ENCODE measurements at places on chromosomes 3 and 15.

DNA sequence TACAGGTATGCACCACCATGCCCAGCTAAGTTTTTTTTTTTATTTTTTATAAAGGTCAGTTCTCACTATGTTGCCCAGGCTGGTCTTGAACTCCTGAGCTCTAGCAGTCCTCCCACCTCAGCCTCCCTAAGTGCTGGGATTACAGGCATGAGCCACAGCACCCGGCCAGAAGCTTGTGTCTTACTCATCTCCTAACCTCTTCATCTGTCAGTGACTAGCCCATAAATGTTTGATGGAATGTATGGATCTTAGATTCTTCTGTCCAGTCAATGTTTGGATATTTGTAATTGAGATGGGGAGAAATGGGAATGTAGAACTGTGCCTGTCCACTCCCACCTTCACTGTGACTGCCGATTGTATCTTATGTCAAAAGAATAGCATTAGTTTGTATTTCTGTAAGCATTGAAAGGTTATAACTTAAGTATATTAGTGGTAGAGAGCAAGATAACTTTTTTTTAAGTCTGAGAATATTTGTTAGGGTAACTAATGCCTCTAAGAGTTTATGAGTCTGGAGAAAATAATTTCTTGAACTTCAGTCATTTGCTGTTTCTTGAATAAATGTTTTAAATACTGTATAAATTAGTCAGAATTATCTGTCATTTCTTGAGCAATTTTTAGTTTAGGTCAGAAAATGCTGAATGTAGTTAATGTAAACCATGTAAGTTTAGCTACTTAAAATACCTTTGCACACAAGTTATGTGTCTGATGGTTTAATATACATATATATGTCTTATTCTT is 215.3 kb upstream of the CGNL1 start:
- DNase-seq = no peak

DNA sequence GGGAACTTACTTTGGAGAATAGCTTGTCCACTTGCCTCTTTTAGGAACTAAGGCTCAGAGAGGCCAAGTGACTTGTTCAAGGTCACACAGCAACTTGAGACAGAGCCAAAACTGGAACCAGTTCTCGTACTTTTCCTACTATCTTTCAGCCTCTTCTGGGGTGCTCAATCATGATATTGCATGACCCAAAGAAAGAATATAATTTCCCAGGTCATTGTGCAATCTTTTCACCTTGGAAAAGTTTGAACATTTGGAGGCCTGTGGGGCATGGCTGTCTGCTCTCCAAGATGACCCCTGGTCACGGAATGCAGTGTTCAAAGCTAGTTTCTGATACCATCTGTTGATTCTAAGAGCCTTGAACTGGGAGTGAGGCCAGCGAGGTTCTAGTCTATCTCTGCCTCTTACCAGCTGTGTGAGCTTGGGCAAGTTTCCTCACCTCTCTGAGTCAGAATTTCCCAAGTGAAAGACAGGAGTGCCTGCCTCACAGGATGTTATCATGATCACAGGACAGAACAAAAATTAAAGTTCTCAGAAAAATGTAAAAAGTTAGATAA is 89.7 kb downstream of the BDH1 start:
- no peak for DNase-seq

DNA sequence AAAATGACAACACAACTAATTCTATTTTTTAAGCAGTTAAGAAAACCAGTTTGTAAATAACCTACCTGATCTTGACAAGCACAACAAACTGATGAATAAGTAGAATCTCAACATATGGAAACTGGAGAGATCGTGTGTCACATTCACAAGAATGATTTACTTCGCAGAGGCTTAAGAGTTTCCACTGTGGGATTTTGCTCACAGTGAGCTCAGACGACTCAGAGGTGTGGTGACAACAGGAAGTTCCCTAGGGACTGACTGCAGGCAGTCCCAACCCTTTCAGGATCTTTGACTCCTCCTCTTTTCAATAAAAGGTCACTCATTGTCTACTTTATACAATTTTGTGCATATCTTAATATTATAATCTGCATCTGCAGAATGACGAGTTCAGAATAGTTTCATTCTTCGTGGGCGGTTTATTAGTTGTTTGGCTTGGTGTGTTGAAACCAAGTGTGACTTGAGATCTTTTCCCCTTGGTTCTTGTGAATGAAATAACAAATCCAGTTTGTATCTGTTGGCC is at the start of gene LIPH:
LIPH (minus strand) TSS at position 231 of the 520 bp plus-strand sequence; CDS start at position 114, 117 bp downstream.
- no peak for DNase-seq

GRCh38 chr3:139119331-139120025 is 74.8 kb upstream of the PRR23C start:
- DNase-seq = no peak

- DNase-seq = no peak
Measured at GRCh38 chr3:98548544-98548943, 16.8 kb downstream of the GPR15 start.

- DNase-seq = no peak
Measured at GRCh38 chr15:52136442-52136980, 23.9 kb upstream of the BCL2L10 start.

- DNase-seq = no peak
Measured at GRCh38 chr15:78050441-78050809, 27.1 kb downstream of the TBC1D2B start.

- no peak for DNase-seq
Measured at GRCh38 chr3:51392355-51393133, 1.5 kb downstream of the RBM15B start.

DNA sequence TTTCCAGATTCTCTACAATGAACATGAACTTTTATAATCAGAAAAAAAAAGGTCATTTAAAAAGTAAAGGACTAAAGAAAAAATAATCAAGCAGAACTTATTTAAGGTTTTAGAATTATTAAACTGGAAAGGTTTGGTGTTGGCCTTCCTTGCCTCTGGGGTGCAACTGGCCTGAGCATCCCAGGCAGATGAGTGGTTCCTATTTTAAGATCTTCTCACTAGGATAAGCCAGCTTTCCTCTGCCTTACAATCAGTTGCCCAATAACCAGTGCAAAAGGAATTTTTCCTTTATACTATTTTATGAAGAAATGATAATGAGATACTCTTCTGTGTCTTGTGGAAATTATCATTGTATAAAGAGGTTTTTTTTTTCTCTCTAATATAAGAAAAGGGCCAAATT is 56.6 kb downstream of the SEC22A start:
- no peak for DNase-seq

DNA sequence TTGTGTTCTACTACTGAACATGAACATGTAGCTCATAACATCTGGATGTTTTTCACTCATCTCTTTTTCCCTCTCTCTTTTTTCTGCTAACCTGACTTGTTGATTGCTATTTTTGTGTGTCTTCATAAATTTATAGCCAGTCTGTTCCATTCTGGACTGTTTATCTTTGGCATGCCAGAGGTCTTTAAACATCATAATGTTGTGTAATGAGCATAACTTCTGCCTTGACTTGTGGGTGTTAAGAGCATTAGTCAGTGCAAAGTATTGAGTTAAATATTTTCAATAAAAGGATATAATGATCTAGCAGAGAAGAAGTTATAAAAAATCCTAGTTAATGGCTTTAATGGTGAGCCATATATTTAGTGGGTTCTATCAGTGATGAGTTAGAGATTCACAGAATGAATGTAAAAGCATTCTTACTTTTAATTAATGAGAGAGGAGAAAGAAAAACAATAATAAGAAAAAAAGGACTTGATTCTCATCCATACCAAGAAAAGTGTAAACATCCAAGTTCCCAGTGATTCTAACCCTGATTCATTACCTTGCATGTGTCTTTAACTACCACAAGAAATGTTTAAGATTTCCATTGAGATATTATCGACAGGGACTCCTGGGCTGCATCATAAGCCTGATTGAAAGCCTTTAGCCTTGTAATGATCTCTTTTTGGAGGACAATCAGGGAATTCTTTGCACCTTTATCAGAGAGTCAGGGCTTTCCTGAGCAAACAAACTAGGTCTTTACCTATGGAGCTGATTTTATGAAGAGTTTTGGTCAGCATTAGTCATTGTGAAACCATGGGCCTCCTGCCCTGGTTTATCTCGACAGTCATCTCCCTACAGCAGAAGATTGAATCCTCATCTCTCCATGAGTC is 22.9 kb downstream of the MITF start:
- DNase-seq = no peak

DNA sequence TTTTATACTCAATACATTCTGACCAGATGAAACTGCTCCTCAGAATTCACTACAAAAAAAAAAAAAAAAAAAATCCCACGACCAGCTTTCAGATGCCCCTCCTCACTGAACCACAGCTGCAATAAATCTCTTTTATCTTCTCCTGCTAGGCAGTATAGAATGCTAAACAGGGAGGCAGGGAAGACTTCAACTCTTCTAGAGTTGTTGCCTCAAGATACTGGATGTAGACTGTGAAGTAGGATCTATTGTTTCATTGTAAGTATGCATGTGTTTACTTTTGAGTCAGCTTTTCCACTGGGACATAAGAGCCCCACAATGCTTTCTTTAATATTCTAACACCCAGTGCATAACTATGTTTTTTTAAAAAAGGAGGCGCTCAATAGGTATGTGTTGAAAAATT is 401.4 kb downstream of the TBL1XR1 start:
- no peak for DNase-seq

DNA sequence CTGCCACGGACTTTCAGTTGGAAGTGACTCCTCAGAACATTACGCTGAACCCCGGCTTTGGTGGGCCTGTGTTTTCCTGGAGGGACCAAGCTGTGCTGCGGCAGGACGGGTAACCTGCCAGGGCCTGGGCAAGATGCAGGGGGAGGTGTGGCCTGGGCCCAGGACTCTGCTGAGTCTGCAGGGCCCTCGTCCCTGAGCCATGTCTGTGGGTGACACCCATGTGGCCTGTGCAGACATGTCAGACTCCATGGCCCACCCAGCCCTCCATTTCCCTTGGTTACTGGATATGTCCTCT is 4.9 kb upstream of the ITIH3 start:
- DNase-seq = no peak

DNA sequence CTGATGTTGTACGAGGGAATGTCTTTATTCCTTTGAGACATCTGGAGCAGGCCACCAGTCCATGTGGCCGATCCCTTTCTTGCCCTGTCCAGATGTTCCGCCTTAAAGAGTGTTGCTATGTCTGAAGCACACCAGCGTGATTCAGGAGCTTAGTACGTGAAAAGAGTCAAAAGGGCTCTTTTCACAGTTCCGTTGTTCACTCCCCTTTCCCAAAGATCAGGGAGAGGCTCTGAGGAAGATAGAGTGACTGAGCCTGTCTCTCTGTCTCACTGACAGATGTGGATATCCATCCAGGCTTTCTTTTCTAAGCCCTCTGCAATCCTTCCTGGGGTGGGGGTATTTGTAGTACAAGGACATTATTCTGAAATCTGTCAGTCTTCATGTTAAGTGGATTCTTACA is 262.5 kb upstream of the LRTM1 start:
- no peak for DNase-seq

- no peak for DNase-seq
Measured at GRCh38 chr15:39752991-39753390, 29.6 kb downstream of the FSIP1 start.

DNA sequence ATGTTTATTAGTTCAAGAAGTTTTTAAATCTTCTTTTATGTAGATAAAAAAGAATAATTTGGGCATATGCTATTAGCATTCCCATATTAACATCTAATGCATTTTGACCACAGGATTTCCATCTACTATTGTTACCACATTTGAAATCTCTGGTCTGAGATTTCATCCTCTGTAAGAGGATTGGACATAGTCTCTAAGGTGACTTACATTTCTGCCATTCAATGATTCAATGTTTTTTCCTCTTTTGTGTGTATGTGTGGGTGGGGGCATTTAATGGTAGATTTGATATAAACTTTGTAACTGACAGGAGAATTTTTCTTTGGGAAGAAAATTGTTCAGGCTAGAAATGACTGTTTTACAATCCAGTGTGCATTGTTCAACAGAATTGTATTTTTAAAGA is 307.3 kb upstream of the RBMS3 start:
- DNase-seq = no peak

DNA sequence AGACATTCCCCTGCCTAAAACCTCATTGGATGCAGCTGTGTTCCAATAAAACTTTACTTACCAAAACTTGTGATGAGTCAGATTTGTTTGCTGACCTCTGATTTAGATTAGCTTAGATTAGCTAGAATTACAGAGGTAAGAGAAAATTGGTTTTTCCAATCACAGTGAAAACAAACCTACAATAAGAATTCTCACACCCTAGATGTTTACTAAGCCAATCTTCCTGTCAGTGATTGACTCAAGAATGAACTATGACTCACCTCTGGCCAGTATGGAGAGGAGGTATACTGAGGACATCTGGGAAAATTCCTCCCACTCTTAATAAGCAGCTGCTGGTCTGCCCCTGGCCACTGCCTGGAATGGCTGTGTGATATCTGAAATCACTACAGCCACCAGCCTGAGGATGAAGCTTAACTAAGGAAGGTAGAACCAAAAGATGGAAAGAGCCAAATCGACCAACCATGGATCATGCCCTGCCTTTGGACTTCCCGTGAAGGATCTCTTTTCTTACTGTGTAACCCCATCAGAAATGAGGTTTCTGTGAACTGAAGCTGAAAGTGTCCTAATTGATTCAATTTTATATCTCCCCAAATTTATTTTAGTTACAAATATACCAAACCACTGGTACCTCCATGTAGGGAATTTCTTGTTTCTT is 19.0 kb upstream of the GHSR start:
- DNase-seq = no peak

DNA sequence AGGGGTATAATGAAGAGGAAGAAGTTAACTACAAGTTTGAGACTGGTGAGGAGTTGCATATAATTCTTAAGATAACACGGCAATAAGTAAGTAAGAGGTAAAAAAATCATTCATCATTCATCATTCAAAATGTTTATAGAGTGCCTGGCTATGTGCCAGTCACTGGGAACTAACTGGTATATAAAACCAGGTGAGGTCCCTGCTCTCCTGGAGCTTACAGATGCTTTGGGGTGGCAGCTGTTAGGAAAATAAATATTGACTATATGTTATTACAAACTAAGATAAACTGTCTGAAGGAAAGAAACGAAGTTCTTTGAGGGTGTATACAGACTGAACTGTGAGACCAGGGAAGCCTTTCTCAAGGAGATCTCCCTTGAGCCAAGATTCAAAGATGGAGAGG is 2.9 kb downstream of the CASR start:
- DNase-seq = no peak

DNA sequence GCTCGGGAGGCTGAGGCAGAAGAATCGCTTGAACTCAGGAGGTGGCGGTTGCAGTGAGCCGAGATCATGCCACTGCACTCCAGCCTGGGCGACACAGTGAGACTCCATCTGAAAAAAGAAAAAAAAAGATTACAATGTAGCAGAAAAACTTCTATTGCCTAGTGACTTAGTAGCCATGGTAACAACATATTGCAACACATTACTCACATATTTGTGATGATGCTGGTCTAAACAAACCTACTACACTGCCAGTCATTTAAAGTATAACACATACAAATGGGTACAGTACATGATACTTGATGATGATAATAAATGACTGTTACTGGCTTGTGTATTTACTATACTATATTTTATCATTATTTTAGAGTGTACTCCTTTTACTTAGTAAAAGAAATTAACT is 125.6 kb downstream of the PLOD2 start:
- no peak for DNase-seq

GRCh38 chr3:24981924-24982323 is 446.1 kb upstream of the RARB start:
- DNase-seq = no peak

GRCh38 chr15:45751629-45752028 is 116.8 kb downstream of the SQOR start:
- no peak for DNase-seq

- peak; percentile 43 for DNase-seq
Measured at GRCh38 chr15:76147906-76148570, 88.3 kb downstream of the TMEM266 start.

- no peak for DNase-seq
Measured at GRCh38 chr3:28376424-28376823, 27.8 kb upstream of the AZI2 start.

- no peak for DNase-seq
Measured at GRCh38 chr3:152943645-152944044, 108.7 kb downstream of the P2RY1 start.

GRCh38 chr3:11300970-11301369 is 28.8 kb downstream of the ATG7 start:
- DNase-seq = no peak
